ENCODE measurements at places on chromosomes 1 and 21.

DNA sequence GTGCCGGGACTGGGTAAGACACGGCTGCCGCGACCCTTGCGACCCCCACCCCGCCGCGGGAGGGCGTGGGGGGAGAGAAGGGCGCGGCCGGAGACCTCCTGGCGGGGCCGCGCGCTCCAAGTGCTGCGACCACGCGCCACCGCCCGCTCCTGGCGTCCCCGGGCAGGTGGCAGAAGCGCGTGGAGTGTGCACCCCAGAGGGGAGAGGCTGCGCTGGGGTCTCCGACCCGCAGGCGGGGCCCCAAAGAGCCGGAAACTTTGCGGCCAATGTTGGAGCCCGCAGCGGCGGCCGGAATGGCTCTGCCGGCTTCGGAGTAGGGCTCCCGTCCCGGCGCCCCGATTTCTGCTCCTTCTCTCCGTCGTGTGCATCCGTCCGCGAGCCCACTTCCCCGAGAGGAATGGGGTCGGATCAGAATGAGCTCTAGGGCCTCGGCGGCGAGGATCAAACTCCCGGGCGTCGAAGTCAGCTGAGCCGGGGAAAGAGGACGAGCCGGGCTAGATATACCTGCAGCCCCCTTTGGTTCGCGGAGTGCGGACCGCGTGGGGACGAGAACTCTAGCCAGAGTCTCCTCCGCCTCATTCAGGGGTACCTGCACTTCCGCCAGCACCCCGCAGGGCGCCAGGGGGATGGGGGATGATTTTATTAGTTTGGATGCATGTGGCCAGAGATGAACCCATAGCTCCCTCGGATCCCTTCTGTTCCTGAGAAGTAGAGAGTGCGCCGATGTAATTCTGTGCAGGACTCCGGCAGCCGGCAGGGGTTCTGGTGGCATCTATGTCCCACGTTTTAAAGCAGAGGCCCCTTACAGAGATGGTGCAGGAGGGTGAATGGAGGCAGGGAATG lies 751 bp downstream of the STUM start:
- peak; percentile 27 for DNase-seq

DNA sequence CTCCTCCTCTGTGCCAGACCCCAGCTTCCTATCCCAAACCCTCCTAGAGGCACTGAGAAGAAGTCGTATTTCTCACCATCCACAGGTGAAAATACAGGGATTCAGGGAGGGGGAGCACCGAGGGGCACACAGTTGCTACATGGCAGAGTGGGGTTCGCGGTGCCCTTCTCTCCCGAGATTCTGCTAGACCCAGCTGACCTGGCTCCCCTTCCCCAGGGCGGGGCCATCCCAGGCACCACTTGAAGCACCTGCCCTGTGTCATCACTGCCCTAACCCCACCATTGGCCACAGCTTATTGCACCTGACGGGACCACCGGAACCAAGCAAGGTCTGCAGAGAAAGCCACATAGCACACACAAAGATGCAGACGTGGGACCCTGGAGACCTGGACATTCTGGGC lies 30.5 kb downstream of the SDC3 start:
- no peak for DNase-seq

GRCh38 chr1:82273816-82274215 lies 473.1 kb downstream of the ADGRL2 start:
- DNase-seq: no peak

GRCh38 chr1:174726167-174726879 lies 273.4 kb upstream of the CACYBP start:
- no peak for DNase-seq

DNA sequence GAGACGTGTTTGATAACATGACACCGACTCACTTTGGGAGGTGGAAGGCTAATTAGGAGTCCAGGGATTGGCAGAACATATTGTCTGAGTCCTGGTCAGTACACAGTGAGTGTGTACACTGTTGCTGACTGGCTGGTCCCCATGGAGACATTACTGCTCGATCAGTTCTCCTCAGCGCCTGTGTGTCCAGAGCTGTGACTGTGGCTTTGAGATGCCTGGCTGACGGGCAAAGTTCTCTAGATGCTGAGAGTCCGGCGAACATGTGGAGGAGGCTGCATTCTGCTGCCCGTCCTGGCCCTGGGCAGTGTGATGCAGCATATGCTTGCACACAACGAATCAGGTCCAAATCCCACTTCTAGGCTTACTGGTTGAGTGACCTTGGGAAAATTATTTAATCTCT lies 280.1 kb upstream of the ST6GALNAC5 start:
- DNase-seq: no peak

DNA sequence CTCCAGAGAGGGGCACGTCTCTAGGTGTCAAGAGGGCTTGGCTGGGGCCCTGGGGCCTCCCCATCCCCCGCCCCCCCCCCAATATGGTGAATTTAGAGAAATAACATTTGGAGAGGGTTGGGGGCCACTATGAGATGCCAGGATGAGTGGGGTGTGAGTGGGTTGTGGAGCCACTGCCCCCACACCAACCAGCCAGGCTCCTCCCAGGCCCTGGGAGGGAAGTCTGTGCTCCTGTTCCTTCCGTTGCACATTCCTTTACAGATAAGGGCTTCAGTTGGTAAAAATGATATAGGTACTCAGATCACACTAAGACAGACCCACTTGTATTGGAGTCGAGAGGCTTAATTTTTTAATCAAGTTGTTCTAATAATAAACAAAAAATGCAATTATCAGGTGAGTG lies 585 bp upstream of the PLEKHA6 start:
- no peak for DNase-seq

GRCh38 chr21:15289896-15290841 lies 225.4 kb upstream of the NRIP1 start:
- peak; percentile 31 for DNase-seq

- DNase-seq: no peak
Observed at GRCh38 chr1:67429011-67429527, 1.1 kb downstream of the SERBP1 start.

GRCh38 chr1:7916501-7916830 lies 24.2 kb downstream of the TNFRSF9 start:
- no peak for DNase-seq

- DNase-seq: peak; percentile 61
Observed at GRCh38 chr1:158087320-158087927, 93.3 kb upstream of the CD1D start.

DNA sequence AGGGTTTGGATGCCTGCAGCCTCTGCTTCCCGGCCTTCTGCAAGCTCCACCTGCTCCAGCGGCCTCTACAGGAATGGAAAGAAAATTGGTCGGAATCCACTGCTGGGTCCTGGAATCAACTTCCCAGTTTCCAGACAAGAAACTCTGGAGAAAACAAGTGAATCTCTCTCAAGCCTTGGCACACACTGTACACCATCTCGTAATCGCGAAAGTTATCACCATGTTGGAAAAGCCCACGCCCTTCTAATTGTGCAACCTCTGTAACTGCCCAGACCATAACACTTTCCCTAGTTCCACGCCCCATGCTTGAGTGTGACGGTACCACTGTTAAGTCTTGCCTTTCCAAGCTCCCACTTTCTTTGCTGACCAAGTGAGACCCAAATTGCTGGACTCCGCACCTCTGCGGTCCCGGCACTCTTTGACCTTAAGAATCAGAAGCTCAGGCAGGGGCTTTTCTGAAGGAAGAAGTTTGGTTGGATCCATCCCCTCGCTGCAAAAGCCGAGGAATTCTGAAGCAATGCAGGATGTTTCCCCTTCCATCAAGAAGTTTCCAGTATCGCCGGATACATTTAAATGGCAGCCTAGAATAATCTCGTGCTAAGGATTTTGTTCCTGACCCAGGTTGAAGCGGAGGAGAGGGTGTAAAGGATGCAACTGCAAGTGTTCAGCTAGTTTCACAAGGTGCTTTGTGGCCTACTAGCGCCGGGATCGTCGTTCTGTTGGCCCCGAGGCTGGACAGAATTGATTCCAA lies 6.2 kb downstream of the NR5A2 start:
- no peak for DNase-seq

DNA sequence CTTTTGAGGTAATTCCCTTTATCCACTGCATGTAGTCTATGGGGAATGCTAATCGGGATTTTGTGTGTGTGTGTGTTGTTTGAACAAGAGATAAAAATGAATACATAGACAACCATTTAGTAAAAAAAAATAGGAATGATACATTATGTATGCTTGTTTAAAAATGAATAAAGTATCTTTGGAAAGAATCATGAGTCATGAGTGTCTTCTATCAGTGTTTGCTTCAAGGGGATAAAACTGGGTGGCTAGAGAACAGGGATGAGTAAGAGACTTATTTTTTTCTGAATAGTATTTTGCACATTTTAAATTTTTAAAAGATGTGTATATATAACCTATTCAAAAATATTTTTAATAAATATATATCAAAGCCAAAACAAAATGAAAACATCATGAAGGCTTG lies 839.4 kb upstream of the ADGRL4 start:
- no peak for DNase-seq

GRCh38 chr1:29804181-29804899 lies 568.0 kb downstream of the PTPRU start:
- DNase-seq: no peak

- no peak for DNase-seq
Observed at GRCh38 chr1:70348399-70349165, 5.9 kb downstream of the ANKRD13C start.

DNA sequence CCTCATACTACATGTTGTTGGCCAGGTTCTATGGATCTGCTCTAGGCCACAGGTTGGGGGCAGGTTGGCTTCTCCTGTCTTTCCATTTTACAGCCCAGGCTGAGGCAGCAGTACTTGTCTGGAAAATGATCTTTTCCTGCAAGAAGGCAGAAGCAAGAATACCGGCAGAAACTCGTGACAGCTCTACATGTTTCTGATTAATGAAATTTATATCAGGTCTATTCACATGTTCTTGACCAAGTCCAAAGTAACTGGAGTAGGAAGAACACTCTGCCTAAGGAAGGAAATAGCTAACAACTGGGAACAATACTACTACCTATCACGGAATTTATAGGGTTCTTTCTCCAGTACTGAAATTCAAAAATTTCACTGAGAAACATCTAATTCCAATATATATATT lies 98.3 kb downstream of the PLPPR5 start:
- no peak for DNase-seq

GRCh38 chr1:244096691-244097090 lies 45.6 kb downstream of the ZBTB18 start:
- DNase-seq: no peak

- DNase-seq: no peak
Observed at GRCh38 chr1:77889671-77890070, 1.2 kb downstream of the NEXN start.

- DNase-seq: no peak
Observed at GRCh38 chr1:245894843-245895242, 612.2 kb downstream of the SMYD3 start.

- DNase-seq: no peak
Observed at GRCh38 chr1:175376194-175376593, 183.6 kb upstream of the KIAA0040 start.

GRCh38 chr1:101250656-101251272 lies 13.9 kb downstream of the S1PR1 start:
- no peak for DNase-seq

DNA sequence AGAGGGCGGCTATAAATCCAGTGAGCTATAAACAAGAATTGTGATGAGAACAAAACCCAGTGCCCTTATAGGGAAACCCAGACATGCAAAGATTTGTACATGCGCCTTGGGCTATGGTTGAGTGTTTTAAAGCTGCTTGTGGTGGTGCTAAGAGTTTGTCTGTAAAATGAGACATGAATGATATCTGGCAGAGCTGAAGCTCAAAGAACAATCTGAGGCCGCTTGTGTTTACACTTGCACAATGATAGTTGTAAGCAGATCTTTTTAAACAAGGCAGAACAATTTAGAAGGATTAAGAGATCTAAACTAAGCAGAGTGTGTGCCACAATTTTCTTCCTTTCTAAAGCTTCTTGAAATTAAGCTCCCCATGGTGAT lies 80.4 kb upstream of the ADAMTS5 start:
- DNase-seq: no peak

GRCh38 chr1:225768662-225769426 lies 8.8 kb upstream of the SRP9 start:
- peak; percentile 6 for DNase-seq

DNA sequence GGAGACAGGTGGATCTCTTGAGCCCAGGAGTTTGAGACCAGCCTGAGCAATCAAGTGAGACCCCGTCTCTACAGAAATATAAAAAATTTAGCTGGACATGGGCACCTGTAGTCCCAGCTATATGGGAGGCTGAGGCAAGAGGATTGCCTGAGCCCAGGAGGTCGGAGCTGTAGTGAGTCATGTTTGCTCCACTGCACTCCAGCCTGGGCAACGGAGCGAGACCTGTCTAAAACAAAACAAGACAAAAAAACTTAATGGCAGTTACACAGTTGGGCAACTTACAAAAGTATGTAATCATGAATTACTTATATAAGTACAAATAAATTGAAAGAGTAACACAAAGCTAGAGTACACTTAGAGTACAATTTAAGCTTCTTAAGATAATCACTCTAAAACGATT lies 25.2 kb downstream of the RC3H1 start:
- DNase-seq: no peak

DNA sequence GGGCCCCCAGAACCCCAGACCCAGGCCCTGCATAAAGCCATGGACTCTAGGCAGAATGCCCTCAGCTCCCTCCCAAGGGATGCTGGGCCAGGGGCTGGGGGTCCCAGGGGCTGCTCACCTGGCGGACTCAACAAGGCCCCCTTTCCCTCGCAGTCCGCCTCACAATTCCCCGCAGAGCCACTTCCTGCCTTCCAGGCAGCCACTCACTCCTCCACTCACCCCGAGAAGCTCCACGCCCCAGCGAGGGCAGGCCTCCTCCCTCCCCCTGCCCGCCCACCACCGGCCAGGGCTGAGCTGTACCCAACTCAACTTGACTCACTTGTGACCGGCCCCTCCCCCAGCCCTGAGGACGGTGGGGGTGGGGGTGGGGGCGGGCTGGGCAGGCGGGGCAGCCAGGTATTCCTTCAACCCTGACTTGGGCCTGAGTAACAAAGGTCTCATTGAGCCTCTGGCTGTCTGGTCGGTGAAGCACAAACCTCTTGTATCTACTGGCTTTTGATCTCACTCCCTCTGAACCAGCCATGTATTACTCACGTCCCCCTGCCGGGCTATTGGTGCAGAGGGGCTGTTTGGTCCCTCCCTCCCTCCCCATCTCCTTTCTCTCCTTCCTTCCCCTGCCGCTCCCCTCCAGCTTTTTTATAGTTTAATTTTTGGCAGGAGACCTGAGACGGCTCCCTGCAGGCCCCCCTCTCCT lies 5.9 kb downstream of the BLACAT1 start:
- DNase-seq: peak; percentile 55

- DNase-seq: no peak
Observed at GRCh38 chr1:31752952-31753475, 11.1 kb downstream of the ADGRB2 start.

- no peak for DNase-seq
Observed at GRCh38 chr1:68268896-68269483, 36.7 kb upstream of the WLS start.

DNA sequence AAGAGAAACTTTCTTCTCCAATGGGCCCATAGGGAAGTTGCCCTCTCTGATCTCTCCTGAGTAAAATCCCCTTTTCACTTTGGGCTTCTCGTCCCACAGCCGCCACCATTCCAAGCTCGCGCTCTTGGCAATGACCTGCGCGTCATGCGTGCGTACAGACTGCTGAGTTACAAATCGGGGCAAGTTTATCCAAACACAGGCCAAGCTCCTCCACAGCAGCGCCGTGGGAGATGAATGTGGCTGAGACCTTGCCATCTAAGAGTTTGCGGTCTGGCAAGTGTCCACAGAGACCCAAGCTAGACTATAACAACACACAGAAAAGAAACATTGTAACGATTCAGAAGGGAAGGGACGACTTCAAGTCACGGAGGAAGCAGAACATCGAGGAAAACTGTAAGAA lies 116.3 kb upstream of the SOD1 start:
- peak; percentile 45 for DNase-seq

GRCh38 chr21:32733990-32734613 lies 6.3 kb upstream of the SYNJ1 start:
- DNase-seq: no peak

- DNase-seq: no peak
Observed at GRCh38 chr1:237119091-237119490, 77.1 kb downstream of the RYR2 start.

- DNase-seq: no peak
Observed at GRCh38 chr1:231855361-231855760, 228.8 kb downstream of the DISC1 start.
